Activated effector memory CD4-positive, alpha-beta T cell treated with Interleukin-2 at 50 U/mL for 16 hours (primary cell): ENCODE measurements at places on chromosomes 2 and 18.
A peak's percentile ranks its signal among the peaks of the same experiment; 100 is the strongest.

- DNase-seq: no peak
These were observed 681.2 kb downstream of the EPHA4 start for GRCh38 chr2:220890931-220891330.

DNA sequence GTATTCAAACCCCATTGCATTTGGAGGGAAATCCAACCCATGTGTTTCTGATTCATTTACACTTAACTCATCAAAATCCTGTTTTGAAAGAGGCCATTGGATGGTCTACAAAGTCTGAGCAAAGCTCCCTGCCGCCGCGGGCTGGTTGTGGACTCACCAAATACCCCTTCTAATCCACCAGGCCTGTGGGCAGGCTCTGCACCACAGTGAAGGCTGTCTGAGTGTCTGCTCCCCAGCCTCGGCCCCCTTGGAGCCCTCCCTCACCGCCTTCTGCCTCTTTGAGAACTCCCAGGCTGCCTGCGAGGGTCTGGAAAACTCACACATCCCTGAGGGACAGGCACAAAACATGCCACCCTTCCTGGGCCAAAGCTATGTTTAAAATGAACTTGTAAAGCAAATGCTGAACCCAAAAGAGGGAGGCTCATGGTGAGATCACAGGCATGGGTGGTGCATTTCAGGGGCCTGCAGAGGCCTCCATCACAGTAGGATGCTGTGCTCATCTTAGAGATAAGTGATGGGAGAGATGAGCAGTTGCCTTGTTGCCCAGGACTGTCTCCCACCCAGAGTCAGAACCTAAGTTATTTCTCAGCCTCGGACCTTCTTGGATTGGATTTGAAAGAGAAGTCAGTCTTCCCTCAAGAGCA lies 225.0 kb downstream of the CYP26B1 start:
- no peak for DNase-seq

GRCh38 chr2:74515271-74515980 lies 1.2 kb downstream of the TLX2 start:
- no peak for DNase-seq

DNA sequence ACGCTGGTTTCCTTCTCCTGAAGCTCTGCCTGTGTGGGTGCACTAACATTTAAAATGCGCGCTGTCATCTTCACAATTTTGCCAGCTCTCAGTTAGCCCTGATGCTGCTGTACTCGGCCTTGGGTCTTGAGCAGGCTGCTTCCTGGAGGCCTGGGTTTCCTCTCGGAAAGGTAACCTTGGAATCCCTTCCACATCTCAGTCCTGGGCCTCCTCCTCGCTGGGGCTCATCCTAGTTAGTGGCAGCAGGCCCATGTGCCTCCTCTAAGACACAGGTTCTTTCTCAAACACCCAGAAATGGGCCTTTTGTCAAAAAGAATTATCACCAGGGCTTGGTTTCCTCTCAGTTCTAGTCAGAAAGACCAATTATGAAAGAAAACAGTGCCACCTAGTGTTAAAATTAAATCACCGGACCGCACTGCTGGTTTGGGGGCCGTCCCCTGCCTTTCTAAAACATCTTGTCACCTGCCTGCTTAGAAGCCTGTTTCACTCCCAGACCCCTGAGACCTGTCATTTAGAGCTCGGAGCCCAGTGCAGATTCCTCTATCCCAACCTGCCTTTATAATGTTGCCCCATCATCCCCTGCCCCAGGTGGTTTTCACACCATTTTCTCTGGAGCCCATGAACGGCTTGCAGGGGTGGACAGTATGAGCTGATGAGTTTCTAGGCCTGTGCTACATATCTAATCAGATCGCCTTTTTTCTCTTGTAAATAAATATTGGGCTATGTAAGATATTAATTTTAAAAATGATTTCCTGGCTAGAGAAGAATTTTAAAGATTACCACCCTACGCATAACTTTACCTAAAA lies 42.4 kb downstream of the HK2 start:
- DNase-seq: peak; percentile 5

DNA sequence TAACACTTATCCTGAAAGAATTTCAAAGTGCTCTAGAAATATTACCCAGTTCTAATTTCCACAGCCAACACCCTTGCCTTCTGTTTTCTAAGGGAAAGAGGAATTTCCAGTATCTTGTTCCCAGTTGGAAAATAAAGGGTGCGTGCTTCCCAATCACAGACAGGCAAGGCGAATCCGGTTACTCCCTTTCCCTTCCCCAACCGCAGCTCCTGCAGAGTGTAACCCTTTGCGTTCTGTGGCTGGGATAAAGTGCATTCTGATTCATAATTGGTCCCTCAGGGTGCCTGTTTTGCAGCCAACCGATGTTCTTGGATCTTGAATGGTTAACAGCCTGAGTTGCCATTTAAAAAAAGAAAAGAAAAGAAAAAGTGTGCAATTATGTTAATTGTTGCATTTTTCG lies 40.6 kb upstream of the PGAP1 start:
- no peak for DNase-seq

DNA sequence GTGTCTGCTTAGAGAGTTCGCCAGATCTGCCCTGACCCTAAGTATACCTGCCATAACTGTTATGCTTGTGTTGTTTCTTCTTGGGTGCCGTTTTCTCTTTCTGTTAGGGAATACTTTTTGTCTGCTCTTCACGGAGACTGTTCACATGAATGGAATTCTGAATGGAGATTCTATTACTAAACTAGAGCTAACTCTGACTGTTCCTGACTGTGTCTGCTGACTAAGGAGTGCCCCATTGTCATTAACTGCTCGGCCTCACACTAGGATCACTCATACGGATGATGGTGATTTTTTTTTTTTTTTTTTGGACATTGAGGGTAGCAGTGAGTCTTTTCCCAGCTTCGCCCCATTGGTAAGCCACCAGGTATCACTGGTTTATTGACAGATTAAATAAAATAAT lies 104.8 kb upstream of the SLC8A1 start:
- DNase-seq: no peak

DNA sequence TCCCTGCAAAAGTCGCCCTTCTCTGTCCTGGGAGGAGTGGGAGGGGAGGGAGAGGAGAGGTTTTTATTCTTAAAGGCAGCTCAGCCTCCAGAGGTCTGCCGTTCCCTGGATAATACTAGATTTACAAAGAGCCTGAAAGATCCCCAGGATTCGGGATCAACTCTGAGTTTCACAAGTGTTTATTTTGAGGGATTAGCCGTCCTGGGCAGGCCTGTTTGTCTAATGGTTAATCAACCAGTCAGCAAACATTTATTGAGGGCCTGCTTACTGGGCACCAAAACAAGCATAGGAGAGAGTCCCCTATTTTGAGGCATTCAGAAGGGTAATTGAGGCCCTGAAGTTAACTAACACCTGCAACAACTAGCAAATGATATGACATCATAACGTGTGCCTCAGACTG lies 152.6 kb upstream of the SLC1A4 start:
- DNase-seq: no peak

DNA sequence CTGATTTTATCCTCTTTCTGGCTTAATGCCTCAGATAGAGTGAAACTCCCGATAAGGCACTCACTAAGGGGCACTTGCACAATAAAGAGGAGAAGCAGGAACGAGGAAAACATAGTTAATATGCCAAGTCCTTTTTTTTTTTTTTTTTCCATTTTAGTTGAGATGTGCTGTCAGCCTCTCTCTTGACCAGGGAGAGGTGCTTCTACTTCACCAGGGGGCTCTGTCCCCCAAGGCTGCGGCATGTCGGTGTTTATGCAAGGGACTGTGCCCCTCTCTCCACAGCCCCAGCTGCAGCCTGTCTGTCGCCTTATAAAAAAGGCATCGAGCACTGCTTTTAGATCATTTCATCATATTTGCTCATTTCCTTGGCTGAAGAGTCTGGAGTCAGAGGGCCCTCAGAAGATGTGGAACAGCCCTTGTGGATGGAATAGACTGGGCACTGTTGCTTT lies 178.1 kb downstream of the SLC8A1 start:
- no peak for DNase-seq

- DNase-seq: no peak
These were observed 279.4 kb downstream of the EIPR1 start for GRCh38 chr2:3098231-3098630.

- DNase-seq: no peak
These were observed 183.9 kb downstream of the FMNL2 start for GRCh38 chr2:152518641-152519580.

- no peak for DNase-seq
These were observed 228.7 kb upstream of the MC4R start for GRCh38 chr18:60601249-60601648.

- no peak for DNase-seq
These were observed 1.7 kb downstream of the IMPA2 start for GRCh38 chr18:11982981-11983380.

DNA sequence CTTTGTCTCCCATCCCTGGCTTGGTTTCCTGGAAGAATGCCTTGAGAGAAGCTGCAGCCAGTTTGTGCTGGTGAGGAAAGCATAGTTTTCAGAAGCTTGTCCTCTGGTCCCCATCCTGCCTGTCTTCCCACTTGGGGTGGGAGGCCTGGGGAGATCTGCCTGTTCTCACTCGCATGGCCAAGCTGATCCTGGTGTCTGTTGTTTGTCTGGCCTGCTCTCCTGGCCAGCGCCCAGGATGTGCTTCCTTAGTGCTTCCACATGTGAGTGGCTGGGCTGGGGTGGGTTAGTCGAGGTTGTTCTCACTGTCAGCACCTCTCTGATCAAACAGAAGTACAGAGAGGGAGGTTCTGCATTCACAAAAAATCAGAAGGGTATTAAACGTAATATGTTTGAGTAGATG lies 49.5 kb downstream of the PTPRM start:
- no peak for DNase-seq

GRCh38 chr2:241219030-241219382 lies 30.5 kb downstream of the ANO7 start:
- no peak for DNase-seq

GRCh38 chr2:98909317-98910211 lies 26.5 kb downstream of the CRACDL start:
- no peak for DNase-seq

- DNase-seq: no peak
These were observed 68.0 kb downstream of the BOLA3 start for GRCh38 chr2:74079522-74080341.

GRCh38 chr2:25043241-25043867 lies 1.5 kb downstream of the EFR3B start:
- no peak for DNase-seq

- no peak for DNase-seq
These were observed 80.5 kb upstream of the CPO start for GRCh38 chr2:206858687-206859329.

GRCh38 chr2:80499095-80499494 lies 194.5 kb upstream of the LRRTM1 start:
- DNase-seq: no peak

- no peak for DNase-seq
These were observed 74.3 kb downstream of the ZNF236 start for GRCh38 chr18:76896677-76897076.

GRCh38 chr2:57181315-57182038 lies 865.1 kb upstream of the VRK2 start:
- no peak for DNase-seq

GRCh38 chr2:40386177-40386576 lies 65.7 kb downstream of the SLC8A1 start:
- DNase-seq: no peak

GRCh38 chr18:24491927-24492834 lies 31.7 kb downstream of the HRH4 start:
- DNase-seq: no peak

DNA sequence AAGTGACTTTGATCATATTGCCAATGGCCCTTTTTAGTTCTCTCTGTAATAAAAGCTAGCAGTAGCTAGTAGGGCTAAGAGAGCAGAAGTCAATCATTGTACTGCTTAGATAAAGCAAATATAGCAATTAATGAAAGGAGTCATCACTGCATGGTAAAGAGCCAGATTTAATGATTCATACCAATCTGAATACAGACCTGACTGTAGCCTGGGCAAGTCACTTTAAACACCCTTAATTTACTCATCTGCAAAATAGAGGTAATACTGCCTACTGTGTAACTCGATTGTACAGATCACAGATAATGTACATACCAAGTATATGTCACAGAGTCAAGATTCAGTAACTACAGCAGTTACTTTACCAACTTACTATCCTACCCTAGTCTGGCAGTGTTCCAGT lies 63.6 kb downstream of the ASXL2 start:
- no peak for DNase-seq

- no peak for DNase-seq
These were observed 142.1 kb upstream of the PKDCC start for GRCh38 chr2:41905597-41906337.

GRCh38 chr2:219174801-219175200 lies 1.9 kb downstream of the CNPPD1 start:
- DNase-seq: no peak
